ENCODE measurements at places on chromosomes 6 and 20.

DNA sequence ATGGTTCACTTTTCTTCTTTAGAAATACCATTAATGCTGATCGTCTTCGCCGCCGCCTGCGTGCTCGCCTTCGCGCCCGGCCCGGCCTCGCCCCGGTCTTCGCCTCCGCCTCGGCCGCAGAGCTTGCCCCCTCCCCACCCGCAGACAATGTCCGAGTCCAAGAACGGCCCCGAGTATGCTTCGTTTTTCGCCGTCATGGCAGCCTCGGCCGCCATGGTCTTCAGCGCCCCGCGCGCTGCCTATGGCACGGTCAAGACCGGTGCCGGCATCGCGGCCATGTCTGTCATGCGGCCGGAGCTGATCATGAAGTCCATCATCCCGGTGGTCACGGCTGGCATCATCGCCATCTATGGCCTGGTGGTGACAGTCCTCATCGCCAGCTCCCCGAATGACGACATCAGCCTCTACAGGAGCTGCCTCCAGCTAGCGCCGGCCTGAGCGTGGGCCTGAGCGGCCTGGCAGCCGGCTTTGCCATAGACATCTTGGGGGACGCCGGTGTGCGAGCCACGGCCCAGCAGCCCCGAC is 4.8 kb upstream of the PRPH2 start:
- no peak for DNase-seq

GRCh38 chr6:168190014-168190405 is 111.0 kb upstream of the FRMD1 start:
- no peak for DNase-seq

DNA sequence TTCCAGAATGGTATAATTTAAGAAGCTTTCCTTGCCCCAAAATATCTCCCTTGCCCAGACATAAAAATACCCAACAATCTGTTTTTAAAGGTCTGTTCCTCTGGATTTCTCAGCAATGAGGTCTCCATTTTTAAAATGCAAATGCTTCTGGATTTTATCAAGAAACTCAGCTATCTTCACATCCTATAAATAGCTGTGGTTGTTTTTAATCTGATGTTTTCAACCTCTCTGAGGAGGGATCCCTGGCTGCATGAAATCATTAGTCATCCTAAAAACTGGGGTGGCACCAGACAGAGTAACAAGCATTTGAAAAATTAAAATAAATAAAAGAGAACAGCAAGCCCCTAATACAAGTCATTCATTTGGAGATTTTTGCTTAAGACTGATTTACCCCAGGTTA is 168.5 kb upstream of the ID4 start:
- DNase-seq: no peak

DNA sequence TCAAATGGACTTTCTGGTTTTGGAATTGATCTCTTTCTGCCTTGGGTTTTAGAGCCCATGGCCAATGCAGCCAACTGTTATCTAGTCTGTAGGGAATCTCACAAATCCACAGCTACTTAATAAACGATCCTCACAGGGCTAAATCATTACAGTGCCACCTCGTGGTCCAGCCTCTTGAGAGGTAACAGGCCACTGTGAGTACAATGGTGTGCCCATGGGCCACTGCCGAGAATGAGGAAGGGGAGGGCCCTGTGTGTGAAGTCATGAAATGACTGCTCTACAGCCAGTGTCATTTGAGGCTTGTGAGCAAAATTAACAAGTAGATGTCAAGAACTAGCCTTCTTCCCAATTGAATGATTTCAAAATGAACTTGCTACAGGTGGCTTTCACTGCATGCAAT is 54.3 kb upstream of the GMPR start:
- no peak for DNase-seq

DNA sequence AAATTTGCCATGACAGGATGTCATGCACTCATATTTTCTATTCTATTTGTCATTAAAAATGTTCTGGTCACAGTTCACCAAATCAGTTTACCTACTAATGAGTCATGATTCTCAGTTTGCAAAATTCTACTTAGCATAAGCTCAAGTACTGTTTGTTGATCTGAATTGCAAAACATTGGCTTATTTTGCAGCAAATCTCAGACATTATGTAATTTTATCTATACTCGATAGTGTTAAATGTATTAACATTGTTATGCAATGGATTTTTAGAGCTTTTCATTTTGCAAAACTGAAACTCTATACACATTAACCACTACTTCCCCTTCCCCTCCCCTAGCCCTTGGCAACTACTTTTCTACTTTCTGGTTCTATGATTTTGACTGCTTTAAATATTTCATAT is 213.8 kb upstream of the ZFP64 start:
- no peak for DNase-seq

DNA sequence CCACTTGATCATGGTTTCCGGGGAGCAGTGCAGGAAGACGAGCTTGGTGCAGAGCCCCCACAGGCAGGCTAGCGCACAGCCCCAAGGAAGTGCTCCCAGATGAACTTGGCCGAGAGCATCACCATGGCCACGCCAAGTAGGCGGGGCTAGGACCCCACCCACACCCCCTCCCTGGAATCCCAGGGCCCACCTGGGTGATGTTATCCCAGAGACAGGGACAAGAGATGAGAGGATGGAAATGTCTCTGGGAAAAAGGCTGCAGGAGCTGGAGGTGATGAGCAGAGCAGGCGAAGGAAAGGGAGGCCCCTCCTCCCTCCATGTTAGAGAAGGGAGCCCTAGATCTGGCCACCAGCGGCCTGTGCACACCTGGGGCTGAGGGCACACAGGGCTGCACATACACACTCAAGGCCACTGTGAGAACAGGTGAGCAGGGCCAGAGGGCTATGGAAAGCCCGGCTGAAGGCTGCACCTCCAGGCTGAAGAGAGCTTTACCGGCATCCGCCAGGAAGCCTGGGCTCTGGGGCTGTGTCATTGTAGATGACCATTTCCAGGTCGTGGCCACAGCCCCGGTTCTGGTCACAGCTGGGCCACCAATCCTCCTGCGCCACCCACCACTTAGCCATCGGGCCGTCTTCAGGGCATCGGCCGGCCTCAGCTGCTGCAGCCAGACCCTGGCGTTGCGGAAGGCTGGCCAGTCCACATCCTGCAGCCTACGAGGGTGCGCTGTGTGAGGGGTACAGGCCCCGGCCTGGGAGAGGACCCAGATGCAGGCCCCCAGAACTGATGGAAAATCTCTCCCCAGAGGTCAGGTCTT is 24.9 kb downstream of the NPEPL1 start:
- no peak for DNase-seq

- DNase-seq: no peak
Measured at GRCh38 chr6:17628873-17629272, 28.8 kb downstream of the FAM8A1 start.

DNA sequence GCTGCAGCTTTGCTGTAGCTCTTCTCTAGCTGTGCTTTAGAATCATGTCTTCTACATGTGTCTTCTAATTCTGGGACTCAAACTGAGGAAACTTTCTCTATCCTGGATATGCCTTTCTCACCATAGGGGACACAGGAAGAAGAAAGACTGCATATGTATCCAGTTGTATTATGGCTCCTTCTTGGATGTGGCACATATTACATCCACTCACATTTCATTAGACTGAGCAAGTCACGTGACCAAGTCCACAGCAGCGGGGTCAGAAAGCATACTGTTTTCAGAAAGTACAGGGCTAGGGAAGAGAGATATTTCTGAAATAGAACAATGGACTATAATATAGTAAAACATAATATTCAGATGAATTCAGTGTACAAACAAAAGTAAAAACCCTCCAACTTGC is 187.6 kb upstream of the RIMS1 start:
- no peak for DNase-seq

DNA sequence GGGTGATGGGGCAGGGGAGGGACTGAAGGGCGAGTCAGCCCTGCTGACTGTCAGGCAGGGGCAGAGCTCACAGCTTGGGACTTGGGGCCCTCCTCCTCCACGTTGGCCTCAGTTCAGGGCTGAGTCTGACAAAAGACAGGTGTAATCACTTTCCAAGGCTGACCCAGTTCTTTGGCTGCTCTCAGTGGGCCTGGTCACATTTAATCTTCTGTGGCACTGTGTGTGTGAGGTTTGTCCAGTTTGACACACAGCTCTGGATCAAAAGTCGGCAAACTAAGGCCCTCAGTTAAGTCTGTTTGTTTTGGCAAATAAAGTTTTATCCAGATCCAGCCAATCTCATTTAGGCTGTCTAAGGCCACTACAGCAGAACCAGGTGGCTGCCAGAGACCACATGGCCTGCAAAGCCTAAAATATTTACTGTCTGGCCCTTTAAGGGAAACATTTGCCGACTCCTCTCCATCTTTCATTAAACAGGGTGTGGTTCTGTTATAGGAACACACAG is 5.1 kb upstream of the MAP1LC3A start:
- no peak for DNase-seq

- no peak for DNase-seq
Measured at GRCh38 chr6:45724511-45724910, 291.1 kb downstream of the CLIC5 start.

- no peak for DNase-seq
Measured at GRCh38 chr6:101443315-101443714, 49.8 kb downstream of the GRIK2 start.

DNA sequence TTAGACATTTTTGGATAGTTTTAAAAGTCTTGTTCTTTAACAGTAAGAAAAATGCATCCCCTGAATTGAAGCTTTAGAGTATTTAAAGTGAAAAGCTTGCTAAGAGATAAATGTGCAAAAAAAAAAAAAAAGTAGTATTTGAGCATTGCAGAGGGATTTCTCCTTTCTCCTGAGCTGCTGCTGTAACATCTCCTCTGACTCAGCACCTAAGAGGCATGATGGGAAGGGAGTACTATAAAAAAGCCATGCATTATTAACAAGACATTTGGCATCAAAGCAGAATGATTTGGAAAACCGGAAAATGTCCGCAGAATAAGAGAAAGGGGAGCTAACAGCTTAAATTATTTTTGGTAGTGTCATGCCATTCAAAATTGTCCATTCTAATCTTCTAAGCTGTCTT is 27.9 kb downstream of the B4GALT5 start:
- DNase-seq: no peak

DNA sequence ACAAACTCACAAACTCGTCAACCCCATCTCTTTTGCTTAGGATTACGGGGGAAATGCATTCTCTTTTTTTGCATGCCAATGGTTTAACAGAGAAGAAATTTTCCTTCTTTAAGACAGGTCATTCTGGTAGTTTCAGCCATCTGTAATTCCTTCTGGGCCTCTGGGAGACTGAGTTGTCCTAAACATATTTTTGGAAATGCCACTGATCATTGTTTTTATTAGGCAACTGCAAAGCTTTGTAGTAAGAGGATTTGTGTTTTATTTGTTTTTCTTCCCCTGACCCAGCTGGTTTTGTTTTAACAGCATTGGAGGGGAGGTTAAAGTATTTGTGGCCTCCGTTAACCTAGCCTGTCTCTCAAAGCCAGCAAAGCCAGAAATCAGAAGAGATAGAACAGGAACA is 73.1 kb upstream of the ISM1 start:
- no peak for DNase-seq

DNA sequence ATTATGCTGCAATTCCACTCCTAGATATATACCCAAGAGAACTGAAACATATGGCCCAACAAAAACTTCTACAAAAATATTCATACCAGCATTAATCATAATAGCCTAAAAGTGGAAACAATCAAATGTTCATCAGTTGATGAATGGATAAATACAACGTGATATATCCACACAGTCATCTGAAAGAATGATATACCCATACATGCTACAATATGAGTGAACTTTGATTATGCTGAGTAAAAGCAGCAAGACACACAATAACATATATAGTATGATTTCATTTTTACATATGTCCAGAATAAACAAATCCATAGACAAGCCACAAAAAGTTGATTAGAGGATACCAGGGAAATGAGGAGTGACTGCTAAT is 30.7 kb downstream of the CDK19 start:
- no peak for DNase-seq

- no peak for DNase-seq
Measured at GRCh38 chr6:77371748-77372147, 91.5 kb downstream of the HTR1B start.

- DNase-seq: no peak
Measured at GRCh38 chr6:108609276-108609769, 48.6 kb downstream of the FOXO3 start.
